ENCODE measurements at places on chromosomes 16 and 17.

GRCh38 chr16:58197314-58198012 is 443 bp downstream of the CSNK2A2 start:
- no peak for DNase-seq

DNA sequence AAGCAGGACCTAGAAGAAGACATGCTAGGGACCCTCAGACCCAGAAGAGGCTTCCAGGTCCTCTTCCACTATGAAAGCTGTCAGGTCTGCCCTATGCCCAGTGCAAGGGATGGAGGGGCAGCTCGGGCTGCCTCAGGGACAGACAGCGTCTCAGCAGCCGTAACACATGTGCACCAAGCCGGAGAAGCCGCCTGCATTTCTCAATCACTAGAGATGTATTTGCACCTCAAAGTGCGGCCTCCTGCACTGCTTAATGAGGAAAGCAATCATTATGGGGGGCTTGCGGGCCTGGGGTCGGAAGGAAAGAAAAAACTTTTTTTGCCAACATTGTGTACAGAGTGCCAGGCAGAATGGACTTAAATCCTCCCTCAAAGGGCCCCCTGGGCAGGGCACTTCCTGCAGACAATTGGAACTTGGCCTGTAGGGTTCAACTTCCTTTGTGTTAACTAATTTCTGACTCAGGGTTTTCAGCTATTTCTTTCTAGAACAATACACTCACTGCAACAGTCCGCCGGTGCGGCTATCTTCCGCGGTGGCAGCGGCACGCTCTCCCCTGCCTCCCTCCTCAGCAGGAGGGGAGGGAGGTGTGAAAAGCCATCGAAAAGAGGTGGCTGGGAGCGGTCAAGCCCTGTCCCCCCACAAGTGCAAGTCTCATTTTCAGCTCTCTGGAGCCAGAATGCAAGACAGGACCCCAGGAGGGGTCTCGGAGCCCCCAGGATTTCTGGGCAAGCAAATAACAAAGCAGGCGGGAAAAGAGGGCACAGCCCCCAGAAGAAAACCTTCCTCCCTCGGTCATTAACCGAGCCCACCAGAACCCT is 101.2 kb downstream of the ZNF423 start:
- DNase-seq, result no peak

GRCh38 chr17:40318830-40319391 is 9.9 kb downstream of the RARA start:
- no peak for DNase-seq

GRCh38 chr16:5022521-5022920 is 11.2 kb downstream of the NAGPA start:
- DNase-seq, result no peak

GRCh38 chr16:71882505-71883167 is 1.3 kb downstream of the ZNF821 start:
- DNase-seq, result peak; percentile 75

DNA sequence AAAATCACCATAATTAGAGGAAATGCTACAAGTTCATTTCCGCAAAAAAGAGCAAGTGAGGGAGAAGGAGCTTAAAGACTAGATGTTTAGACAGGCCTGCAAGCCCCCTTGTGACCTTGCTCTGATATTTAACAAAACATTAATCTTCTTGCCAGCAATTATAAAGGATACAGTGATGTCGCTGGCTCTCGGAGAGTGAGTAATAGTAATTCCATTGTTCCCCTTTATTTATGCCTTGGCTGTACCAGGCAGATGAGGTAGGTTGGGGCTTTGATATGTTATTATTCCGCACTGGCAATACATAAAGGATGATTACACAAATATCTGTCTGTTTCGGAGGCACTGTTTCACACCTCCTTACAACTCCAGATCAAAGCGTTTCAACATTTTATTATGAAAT is 204.8 kb upstream of the SALL1 start:
- no peak for DNase-seq

DNA sequence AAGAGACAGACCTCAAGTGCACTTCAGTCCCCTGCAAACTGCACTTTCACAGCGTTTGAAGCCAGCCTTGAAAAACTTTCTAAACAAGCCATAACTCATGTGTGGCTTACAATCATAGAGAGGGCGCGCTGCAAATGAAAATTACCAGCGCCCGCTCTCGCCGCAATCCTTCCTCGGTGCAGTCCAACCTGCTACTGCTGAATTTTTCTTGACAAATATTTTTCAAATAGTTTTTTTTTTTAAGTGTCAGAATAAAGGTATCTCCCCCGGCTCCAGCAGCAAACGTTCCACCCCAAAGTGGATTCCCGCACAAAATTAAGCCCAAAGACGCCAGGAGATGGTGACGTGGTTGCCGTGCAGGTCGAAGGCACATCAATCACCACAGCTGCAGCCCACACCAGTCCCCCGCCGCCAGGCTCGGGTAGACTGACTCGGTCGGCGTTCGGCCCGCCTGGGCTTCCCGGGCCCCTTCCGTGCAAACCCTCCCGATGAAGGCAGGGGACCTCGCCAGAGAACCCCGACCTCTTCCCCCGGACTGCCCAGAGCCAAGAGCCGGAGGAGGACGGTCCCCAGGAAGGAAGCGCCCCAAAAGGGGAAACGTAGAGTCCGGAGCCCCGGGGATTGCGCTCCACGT is 630 bp downstream of the GRB2 start:
- no peak for DNase-seq

GRCh38 chr17:34614698-34615097 is 35.3 kb downstream of the TMEM132E start:
- DNase-seq, result peak; percentile 44

- no peak for DNase-seq
Measured at GRCh38 chr16:74731853-74732477, 31.3 kb upstream of the MLKL start.

- peak; percentile 57 for DNase-seq
Measured at GRCh38 chr17:1905190-1905913, 75.5 kb downstream of the RPA1 start.

DNA sequence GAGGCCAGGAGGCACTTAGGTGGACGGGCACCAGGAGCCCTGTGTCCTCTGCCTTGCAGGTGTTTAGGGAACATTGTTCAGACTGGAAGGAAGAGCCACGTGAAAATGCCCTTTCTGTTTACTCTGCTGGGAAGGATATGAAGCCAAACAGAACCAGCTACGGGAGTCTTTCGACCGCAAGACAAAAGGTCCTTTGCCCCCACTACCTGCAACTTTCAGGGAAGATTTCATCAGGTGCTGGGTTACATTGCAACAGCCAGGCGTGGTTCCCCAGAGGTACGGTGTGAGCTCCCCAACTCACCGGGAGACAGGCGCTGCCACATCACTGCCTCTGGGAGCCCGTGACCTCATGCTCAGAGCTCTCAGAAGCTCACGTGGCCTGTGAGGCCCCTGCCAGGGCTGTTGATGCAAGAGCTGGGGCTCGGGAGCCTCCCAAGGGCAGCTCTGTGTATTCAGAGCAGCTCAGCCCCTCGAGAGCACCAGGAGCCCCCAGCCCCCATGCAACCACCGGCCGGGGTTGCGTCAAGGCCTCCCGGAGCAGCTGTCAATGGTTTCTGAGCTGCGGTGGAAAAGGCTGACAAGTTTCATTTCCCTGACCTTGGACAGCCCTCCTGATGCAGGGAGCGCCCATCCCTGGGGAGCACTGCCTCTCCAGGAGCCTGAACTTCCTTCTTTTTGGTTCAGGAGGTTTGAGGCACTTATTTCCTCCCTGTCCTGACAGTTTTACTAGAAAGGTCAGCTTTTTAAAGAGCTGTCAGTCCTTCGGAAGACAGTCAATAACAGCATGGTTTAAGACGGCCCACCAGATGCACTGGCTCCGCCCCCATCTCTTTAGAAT is 42.1 kb downstream of the TBC1D16 start:
- peak; percentile 91 for DNase-seq

DNA sequence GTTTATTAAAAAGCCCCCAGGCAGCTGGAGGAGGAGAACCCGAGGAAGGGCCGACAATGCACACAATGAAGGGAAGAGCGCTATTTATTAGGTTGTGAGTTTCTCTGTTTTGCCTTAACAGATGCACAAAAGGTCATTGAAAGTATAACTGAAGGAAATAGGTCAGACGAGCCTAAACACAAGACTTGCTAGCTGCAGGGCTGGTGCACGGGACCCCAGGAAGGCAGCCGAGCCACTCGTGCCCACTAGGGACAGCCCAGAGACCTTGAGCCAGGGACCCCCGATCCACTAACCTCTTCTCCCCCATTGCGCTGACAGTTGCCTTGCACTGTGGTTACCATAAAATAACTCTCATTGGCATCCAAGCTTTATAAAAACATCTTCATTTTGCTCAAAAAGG is 11.3 kb downstream of the LITAFD start:
- DNase-seq, result no peak

DNA sequence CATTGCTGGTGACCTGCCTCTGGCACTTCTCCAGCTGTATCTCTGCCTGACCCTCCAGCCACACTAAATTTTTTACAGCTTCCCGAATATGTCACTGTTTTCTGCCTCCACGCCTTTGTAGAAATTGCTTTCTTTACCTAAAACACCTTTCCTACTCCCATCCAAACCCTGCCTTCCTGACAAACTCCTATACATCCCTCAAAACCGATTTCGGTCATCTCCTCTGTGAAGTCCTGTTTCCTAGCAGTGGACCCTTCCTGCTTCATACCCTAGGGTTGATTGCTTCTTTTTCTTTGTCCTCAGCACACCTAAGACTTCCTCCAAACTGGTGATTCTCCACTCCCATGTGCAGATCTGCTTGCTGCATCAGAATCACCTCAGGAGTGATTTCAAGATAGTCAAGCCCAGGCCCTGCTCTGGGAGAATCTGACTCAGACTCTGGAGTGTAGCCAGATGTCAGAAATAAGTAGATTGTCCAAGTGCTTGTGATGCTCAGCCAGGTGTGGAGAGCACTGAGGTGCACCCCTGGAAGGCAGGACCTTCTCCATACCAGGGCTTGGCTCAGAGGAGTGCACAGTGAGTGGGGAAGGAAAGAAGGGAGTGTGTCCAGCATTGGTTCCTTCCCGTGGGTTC is 184.2 kb downstream of the COPRS start:
- DNase-seq, result no peak

DNA sequence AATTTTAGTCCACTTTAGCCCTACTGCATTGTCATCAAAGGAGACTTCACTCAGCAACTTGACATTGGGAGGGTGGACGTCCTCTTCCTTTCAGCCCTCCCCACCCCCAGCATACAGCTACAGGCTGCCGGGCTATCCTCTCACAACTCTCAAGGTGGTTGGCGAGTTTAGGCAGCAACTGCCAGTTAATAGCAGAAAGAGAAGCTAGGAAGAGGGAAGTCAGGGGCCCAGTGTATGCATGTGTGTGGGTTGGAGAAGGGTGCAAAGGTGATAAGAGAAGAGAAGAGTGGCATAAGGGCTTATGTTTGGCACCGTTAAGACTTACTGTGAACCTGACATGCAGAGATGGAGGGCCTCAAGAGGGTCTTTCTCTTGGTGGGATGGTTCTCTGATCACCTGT is 31.8 kb downstream of the CCL4 start:
- no peak for DNase-seq

DNA sequence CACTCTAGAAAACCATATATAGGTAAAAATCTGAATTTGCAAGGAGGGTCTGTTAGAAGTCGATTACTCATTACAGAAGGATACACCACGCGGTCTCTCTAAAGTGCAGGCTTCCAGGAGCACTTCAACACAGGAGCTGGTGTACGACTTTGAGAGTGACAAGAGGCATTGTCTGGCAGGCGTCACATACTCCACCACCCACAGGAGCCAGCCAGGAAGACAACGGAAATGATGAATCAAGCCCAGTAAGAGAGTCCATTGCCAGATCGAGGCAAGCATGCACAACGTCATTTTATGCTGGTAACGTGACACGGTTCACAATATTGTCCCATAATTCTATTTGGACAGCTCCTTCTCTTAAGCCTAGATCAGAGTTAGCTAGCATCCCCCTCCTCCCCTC is 15.0 kb upstream of the CACNG4 start:
- DNase-seq, result no peak

GRCh38 chr16:85239871-85240270 is 127.6 kb upstream of the CIBAR2 start:
- no peak for DNase-seq

GRCh38 chr17:6097005-6097279 is 26.8 kb downstream of the WSCD1 start:
- DNase-seq, result no peak

DNA sequence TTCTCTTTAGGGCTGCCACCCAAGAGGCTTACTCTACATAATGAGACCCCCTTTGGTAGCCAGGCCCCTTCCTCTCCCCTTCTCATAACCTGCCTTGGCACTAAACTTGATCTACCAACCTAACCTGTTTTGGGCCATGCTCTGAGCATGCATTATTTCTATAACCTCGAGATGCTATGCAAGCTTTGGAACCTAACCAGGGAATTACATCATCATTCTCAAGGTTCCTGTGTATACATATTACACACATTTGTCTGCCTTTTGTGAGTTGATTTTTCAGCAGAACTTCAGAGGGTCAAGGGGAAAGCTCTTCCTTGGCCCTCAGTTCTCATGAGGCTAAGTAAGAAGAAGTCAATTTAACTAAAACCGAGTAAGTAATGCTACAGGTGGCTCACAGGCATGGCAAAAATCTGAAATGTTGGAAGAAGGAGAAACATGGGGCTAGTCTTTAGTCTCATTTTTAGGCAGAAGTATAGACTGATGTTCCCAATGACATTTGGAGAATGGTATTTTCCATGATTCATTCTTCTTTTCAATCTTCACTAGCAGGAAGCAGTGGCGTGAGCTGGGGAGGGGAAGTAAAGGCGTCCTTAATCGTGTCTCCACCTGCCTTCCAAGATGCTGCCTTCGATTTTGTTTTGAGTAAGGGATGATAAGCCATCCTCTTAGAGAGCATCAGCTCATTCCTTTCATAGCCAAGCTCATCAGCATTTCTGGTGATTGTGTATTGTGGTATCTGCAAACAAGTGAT is 308.4 kb downstream of the ABCC12 start:
- no peak for DNase-seq

- no peak for DNase-seq
Measured at GRCh38 chr17:57482657-57483056, 226.3 kb downstream of the MSI2 start.

DNA sequence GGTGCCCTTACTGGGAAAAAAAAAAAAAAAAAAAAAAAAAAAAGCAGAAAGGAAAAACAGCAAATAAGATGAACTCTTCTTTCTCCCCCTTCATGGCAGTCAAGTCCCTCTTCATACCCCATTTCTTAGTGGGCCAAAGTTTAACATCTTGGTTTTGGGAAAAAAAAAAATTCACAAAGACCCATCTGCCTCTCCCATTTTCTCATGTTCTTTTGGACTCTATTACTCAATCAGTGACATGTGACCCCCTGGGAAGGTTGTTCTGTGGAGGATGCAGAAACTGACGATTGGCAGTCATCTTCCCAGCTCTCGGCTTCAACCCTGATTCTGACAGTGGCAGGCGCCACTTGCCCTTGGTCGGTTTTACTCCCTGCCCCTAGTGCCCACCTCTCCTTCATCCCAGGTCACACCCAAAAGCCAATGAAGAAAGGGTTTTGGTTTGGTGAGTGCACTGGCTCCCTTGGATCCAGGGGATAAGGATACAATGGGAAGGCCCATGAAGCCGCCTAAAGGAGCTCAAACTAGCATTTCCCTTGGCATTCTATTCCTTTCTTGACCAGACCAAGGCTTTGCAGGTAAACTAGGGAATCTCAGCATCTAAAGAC is 60.7 kb upstream of the TBX2 start:
- DNase-seq, result no peak
